ENCODE measurements at places on chromosomes 7 and 10.
A peak's percentile ranks its signal among the peaks of the same experiment; 100 is the strongest.

- no peaks in the 10 kb centered on the region for H3K36me3 ChIP-seq
- DNase-seq = no peak
- no peaks in the 10 kb centered on the region for H3K4me1 ChIP-seq
- H3K4me3 ChIP-seq = no peak overlapping the region
- no peaks in the 10 kb centered on the region for H3K27me3 ChIP-seq
Measured at GRCh38 chr7:80937336-80937735, 18.5 kb upstream of the SEMA3C start.

GRCh38 chr7:104231054-104232046, 23.5 kb upstream of the ORC5 start:
- H3K4me1 ChIP-seq = no peaks in the 10 kb centered on the region
- no peak overlapping the region for H3K4me3 ChIP-seq
- no peaks in the 10 kb centered on the region for H3K27me3 ChIP-seq
- H3K36me3 ChIP-seq = no peaks in the 10 kb centered on the region
- H3K27ac ChIP-seq = no peak overlapping the region

- H3K36me3 ChIP-seq = no peaks in the 10 kb centered on the region
- no peaks in the 10 kb centered on the region for H3K4me1 ChIP-seq
- no peak overlapping the region for H3K4me3 ChIP-seq
- H3K27ac ChIP-seq = no peak overlapping the region
- H3K27me3 ChIP-seq = no peaks in the 10 kb centered on the region
Measured at GRCh38 chr7:3063016-3063753, 19.5 kb upstream of the CARD11 start.

DNA sequence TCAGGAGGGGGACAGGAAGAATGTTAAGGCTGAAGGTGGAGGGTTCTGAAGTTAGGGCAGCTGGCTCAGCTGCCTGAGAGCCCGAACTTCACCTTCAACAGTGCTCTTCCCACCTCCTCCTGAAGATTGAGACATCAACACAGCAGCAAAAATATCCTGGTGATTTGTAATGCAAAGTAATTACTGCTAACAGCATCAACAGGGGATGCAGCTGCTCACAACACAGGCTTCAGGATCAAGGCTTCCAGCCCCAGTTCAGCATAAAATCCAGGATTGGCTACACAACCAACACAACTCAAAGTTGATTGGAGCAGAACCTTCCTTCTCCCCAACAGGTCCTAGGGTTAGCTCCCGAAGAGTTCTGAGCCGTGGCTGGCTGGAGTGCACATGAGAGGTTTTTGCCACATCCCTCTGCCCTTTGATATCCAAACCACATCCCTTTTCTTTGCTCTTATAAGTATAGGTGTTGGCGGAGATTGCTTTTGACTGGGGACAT, 242.4 kb downstream of the KIAA1217 start:
- H3K27me3 ChIP-seq = no peaks in the 10 kb centered on the region
- H3K4me3 ChIP-seq = no peak overlapping the region
- no peak for DNase-seq
- H3K27ac ChIP-seq = peak overlapping the region; percentile 10

- no peak for DNase-seq
- no peak overlapping the region for H3K4me3 ChIP-seq
- H3K27me3 ChIP-seq = no peaks in the 10 kb centered on the region
- no peak overlapping the region for H3K27ac ChIP-seq
- peaks cover 5% of the 10 kb centered on the region for H3K36me3 ChIP-seq
Measured at GRCh38 chr7:135195968-135196629, 15.2 kb downstream of the WDR91 start.

GRCh38 chr10:42380926-42381547, 257.3 kb downstream of the ZNF33B start:
- H3K4me3 ChIP-seq = no peak overlapping the region
- H3K27me3 ChIP-seq = no peaks in the 10 kb centered on the region
- no peaks in the 10 kb centered on the region for H3K36me3 ChIP-seq
- no peak for DNase-seq
- H3K4me1 ChIP-seq = no peaks in the 10 kb centered on the region
- no peak overlapping the region for H3K27ac ChIP-seq

GRCh38 chr10:102410429-102411073, 8.0 kb downstream of the PSD start:
- H3K27ac ChIP-seq = no peak overlapping the region
- no peaks in the 10 kb centered on the region for H3K36me3 ChIP-seq
- H3K27me3 ChIP-seq = peaks cover 9% of the 10 kb centered on the region
- peak overlapping the region; percentile 14 for H3K4me3 ChIP-seq

GRCh38 chr10:89664203-89664602, 19.2 kb upstream of the PANK1 start:
- no peak overlapping the region for H3K27ac ChIP-seq
- no peak for DNase-seq
- H3K4me1 ChIP-seq = no peaks in the 10 kb centered on the region
- H3K36me3 ChIP-seq = no peaks in the 10 kb centered on the region
- H3K27me3 ChIP-seq = no peaks in the 10 kb centered on the region

DNA sequence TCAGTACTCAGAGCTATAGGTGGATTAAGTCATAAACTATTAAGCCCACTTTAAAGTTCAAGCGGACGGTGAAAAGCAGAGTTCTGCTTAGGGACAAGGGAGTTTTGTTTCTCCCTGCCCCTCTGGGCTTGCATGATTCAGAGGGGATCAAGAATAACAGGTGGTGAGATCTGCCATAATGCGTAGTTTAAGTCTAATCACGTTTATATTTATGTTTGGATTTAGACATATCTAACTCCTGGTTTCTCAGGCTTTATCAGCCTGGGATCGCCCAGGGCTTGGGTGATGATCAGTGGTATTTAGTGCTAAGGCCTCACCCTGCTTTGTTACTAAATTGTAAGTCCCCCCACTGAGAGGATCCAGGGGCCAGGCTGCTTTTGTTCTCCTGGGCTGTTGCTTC, 335.4 kb upstream of the NRP1 start:
- no peaks in the 10 kb centered on the region for H3K27me3 ChIP-seq
- H3K36me3 ChIP-seq = no peaks in the 10 kb centered on the region
- H3K4me3 ChIP-seq = no peak overlapping the region
- no peak overlapping the region for H3K27ac ChIP-seq
- no peak for DNase-seq

GRCh38 chr7:155380221-155380861, 77.6 kb upstream of the EN2 start:
- H3K27me3 ChIP-seq = peaks cover 44% of the 10 kb centered on the region
- H3K4me3 ChIP-seq = no peak overlapping the region
- DNase-seq = peak; percentile 49
- H3K27ac ChIP-seq = no peak overlapping the region
- no peaks in the 10 kb centered on the region for H3K36me3 ChIP-seq

DNA sequence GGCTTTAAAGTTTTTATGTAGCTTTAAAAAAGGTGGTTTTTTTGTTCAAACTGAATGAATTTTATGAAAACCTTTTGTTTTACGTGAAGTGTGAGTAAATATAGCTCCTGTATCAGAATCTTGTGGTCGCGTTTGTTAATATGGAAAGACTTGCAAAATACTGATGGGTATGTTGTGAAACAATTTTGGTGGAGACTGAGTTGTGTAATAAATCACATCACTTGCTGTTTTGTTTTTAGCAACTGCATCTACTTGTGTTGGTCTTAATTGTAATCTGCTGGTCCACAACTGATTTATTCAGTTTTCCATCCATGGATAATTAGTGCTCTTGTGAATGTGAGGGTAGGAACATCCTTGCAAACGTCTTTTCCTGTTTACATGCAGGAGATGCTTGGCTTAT, 10.5 kb downstream of the PLXDC2 start:
- H3K4me3 ChIP-seq = no peak overlapping the region
- DNase-seq = no peak
- H3K27me3 ChIP-seq = no peaks in the 10 kb centered on the region
- no peak overlapping the region for H3K27ac ChIP-seq
- no peaks in the 10 kb centered on the region for H3K4me1 ChIP-seq

DNA sequence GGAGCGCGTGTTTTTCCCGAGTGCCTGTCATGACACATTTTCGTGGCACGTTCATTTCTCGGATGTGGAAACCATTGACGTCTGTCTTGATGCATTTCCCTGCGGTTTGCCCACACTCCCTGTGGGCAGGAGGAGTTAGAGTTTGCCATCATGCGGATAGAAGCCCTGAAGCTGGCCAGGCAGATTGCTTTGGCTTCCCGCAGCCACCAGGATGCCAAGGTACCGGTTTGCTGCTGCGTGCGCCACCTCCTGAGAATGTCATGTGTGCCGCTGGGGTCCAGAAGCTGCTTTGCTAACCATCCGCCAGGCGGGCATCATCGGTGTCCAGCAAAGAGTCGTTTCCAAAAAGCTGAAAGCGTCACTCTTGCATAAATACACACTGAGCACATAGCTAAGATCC, 40.9 kb upstream of the BTBD16 start:
- DNase-seq = no peak
- H3K4me3 ChIP-seq = no peak overlapping the region
- H3K36me3 ChIP-seq = peaks cover 6% of the 10 kb centered on the region
- H3K27me3 ChIP-seq = no peaks in the 10 kb centered on the region
- no peak overlapping the region for H3K27ac ChIP-seq
- H3K4me1 ChIP-seq = no peaks in the 10 kb centered on the region

DNA sequence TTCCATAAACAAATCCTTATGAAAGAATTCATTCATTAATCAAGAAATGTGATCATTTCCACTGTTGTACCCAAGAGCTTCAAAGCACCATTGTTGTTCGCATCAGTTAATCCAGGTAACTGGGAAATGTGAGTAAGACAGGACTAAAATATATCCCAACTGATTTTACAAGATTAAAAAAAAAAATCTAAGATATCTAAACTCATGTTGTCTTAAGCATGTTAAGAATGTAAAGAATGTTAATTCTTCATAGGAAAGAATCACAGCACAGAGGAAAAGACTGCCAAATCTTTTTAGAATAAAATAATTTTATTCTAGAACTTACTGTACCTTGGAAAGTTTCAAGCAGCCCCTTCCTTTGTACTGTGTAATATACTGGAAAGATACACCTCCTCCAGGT, 16.4 kb downstream of the FZD1 start:
- no peak overlapping the region for H3K4me3 ChIP-seq
- DNase-seq = no peak
- no peaks in the 10 kb centered on the region for H3K27me3 ChIP-seq
- H3K36me3 ChIP-seq = no peaks in the 10 kb centered on the region

GRCh38 chr7:5248201-5248885, 34.4 kb upstream of the SLC29A4 start:
- H3K4me3 ChIP-seq = no peak overlapping the region
- no peak for DNase-seq
- no peaks in the 10 kb centered on the region for H3K27me3 ChIP-seq
- H3K27ac ChIP-seq = peak overlapping the region; percentile 30

DNA sequence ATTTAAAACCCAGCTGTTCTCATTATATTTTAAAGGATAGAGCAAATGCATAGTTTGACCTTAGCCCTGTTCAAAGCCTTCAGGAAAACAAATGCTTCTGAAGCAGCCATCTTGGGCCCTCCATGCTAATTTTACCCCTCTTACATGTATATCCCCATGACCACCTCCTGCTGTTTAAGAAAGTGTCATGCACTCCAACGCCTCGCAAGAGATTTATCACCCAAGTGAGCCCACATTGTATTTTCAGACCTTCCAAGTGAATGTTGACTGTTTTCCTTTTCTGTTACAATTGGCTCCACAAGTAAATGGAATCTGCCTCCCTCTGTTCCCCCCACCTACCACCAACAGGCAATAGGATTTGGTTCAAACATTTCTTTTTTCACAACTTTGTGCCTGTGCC, 5.3 kb downstream of the TMEM72 start:
- no peak overlapping the region for H3K27ac ChIP-seq
- no peaks in the 10 kb centered on the region for H3K4me1 ChIP-seq
- no peak for DNase-seq
- H3K36me3 ChIP-seq = no peaks in the 10 kb centered on the region

- H3K4me3 ChIP-seq = no peak overlapping the region
- no peaks in the 10 kb centered on the region for H3K27me3 ChIP-seq
- DNase-seq = no peak
- no peaks in the 10 kb centered on the region for H3K36me3 ChIP-seq
Measured at GRCh38 chr10:121437596-121437995, 160.6 kb downstream of the FGFR2 start.
